Dorsolateral prefrontal cortex (tissue), 122 donors: ENCODE measurements at places on chromosomes 12 and 14.

GRCh38 chr12:69052613-69053408 lies 119.8 kb upstream of the CPM start:
- no peak for DNase-seq

DNA sequence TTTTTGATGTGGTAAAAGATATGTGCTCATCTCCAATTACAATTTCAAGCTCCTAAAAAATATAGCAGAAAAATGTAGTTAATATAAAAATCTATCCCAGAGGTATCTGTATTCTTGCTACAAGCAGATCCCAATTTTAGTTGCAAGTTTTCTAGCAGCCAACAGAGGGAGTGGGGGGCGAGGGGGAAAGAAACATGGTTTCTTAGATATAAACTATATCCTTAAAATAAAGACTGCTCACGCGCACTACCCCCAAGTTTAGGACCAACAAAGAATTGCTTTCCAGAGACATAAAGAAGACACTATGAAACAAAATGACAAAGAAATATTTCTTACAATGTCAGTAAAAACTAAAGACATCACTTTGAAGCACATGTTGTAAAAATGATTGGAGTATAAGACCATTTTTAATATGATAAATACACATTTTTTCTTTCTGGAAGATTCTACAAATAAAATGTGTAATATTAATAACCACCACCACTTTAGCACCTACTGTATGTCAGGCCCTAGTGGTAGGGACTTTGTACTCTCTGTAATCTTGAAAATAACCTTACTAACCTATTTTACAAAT lies 5.4 kb downstream of the MAGOHB start:
- DNase-seq, result no peak

DNA sequence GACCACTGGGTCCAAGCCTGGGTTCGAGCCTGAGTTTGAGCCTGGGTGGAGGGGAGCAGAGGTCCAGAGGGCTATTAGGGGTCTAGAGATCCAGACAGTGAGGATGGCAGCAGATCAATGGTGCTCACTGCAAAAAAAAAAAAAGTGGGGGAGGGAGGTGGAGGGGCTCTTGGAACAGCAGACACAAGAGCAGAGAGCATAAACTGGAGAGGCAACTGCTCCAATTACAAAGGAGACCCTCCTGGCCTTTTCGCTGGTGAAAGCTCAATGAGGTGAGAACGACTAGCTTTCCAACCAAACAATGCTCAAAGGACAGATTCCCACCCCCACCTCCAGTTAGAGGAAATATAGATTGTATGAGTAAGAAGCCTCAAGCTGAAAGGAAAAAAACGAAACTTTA lies 124.2 kb upstream of the TSPAN8 start:
- DNase-seq, result no peak

DNA sequence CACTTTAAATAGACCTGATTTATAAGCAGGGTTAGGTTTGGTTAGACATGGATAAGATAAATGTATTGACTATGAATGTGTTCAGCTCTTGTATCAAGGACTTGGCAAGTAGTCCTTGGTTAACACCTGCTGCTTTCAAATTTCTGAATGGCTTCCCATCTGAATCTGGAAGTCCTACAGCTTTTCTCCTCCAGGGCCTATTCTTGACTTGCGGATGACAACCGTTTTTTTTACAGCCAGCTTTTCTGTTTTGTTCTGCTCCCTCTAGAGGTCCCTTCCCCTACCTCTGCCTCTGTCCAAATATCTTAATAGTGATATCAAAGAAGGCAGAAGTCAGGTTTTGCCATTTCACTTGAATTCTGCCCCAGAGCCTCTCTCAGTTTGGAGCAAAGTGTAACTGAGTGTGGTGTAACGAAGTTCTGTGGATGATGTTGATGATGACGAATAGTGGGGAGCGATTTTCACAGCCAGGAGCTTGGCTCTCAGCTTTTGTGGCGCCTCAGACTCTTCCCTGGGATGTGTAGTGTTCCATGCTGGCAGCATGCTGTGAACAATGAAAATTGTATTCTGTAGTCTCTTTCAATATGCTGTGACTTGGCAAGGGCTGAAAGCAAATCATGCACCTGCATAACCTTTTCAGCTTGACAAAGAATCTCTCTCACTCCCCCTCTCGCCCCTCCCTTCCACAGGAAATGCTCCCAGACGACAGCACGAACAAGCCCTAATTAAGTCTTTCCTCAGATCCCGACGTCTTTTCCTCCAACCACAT lies 5.0 kb upstream of the SLC4A8 start:
- DNase-seq, result no peak

GRCh38 chr12:123131879-123132402 lies 18.9 kb downstream of the PITPNM2 start:
- DNase-seq, result peak; percentile 69

- no peak for DNase-seq
These were observed 4.5 kb downstream of the DCN start for GRCh38 chr12:91178139-91178561.

- DNase-seq, result peak; percentile 62
These were observed 34.6 kb downstream of the ANKRD9 start for GRCh38 chr14:102474934-102475333.

DNA sequence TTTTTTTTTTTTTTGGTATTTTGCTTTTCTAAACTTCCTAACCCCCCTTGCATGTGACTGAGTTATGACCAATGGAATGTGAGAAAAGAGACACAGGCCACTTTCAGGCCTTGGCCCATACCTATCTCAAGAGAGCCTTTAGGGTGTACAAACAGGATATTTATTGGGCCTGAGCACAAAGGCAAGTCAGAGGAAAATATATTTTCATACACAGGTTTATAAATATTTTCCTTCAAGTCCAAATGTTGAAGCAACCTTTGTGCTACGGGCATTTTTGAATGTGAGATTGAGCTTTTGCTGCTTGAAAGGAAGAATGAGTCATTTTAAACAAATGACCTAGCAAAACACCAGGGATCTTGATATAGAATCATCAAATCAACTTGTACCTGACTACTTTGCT lies 228.6 kb upstream of the E2F7 start:
- no peak for DNase-seq

- no peak for DNase-seq
These were observed 42.5 kb downstream of the CYP46A1 start for GRCh38 chr14:99726538-99727095.

DNA sequence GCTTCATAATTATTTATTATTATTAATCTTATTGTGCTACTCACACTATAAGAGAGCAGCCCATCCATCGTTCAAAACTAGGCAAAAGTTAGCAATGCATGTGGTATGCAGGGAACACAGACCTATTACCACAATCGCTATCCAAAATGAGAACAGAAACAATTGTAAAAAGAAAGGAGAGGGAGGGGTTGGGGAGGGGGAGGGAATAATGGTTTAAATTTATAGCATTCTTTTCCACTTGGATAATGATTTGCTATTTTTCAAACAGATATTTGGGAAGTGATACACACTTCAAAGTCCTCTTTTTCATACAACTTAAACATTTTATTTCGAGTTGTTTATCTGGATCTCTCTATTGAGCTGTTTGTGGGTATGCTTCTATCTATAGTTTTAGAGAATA lies 248.6 kb upstream of the SOX5 start:
- DNase-seq, result no peak

DNA sequence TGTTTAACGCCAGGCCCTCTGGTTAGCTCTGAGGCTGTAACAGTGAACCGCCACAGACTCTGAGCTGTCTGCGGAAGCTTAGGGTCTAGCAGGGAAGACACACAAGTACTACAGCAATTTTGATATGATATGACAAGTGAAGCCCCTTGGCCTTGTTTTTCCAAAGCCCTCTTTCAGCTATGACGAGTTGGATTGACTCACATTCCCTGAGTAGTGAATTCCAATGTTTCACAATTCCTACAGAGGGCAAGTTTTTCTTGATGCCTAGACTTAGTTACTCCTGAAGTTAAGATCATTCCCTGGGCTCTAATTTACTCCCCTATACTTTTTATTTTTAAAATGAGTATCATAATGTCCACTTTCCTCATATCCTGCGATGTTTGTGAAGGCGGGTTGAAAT lies 53.3 kb upstream of the CISTR start:
- no peak for DNase-seq

GRCh38 chr14:78576437-78577166 lies 406.4 kb downstream of the NRXN3 start:
- DNase-seq, result no peak

- no peak for DNase-seq
These were observed 40.5 kb downstream of the PSMA6 start for GRCh38 chr14:35332517-35333263.

- DNase-seq, result no peak
These were observed 35.2 kb upstream of the DLK1 start for GRCh38 chr14:100691395-100692056.

GRCh38 chr14:74147571-74147970 lies 62.8 kb downstream of the LIN52 start:
- no peak for DNase-seq
